Brain (organoid and tissue), 16 donors: ENCODE measurements at places on chromosomes 1 and 21. TPM values are rescaled to one million over a fixed set of nuclear protein-coding genes. Genes with fewer than 3 reads are reported as not detected.

C1orf141 gene
- polyA plus RNA-seq: not detected

PPM1J gene
- 1.6 TPM for polyA plus RNA-seq

KHDC4 gene
- 24.1 TPM for polyA plus RNA-seq

THEM5 gene
- not detected for polyA plus RNA-seq

DNA sequence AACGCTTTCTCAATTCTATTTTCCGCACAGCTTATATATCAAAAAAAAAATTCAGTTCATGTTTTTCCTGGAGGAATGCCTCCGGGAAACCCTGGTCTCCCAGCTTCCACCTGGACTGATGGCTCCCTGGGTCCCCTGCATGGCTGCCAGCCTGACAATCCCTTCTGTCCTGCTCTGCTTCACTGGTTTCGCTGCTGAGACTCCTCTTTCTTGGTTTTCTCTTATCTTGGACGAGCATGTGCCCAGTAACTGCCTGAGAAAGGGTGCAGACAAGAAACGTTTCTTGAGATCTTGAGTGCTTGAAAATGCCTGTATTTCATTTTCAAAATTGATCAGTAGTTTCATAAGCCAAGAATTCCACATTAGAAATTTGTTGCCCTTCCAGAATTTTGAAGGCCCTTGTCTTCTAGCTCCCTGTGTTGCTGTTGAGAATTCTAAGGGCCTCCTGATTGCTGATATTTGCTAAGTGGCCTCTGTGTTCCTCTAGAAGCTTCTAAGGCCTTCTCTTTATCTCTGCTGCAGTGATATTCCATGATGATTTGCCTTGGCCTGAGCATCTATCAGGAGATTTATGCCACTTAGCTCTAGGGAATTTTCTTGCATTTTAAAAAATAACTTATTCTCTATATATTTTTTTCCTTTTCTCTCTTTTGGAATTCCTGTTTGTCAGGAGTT lies 44.7 kb downstream of the ETS2 start:
- DNase-seq: no peak

DNA sequence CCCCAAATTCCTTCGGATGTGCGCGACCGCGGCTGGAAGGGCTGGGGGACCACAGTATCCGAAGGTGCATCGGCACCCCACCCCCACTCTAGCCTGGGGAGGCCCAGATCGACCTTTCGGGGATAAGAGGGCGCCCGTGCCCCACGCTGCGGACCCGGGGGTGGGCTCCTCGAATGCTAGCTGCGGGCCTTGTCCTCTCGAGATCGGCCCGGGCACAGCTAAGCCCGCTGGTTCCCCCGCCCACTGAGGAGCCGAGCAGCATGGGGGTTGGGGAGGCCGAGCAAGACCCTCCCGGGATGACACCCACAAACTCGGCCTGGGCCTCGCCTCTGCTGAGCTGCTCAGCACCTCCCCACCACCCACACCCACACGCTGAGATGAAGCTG lies 653 bp upstream of the IFFO2 start:
- DNase-seq: no peak

- DNase-seq: no peak
Observed at GRCh38 chr1:55669293-55669692, 454.1 kb upstream of the USP24 start.

- no peak for DNase-seq
Observed at GRCh38 chr1:51738681-51739080, 121.8 kb downstream of the OSBPL9 start.
